Effector memory CD4-positive, alpha-beta T cell (primary cell): ENCODE measurements at places on chromosomes 12 and 14.

- no peak overlapping the region for H3K27ac ChIP-seq
- no peaks in the 10 kb centered on the region for H3K36me3 ChIP-seq
- no peak for DNase-seq
- H3K27me3 ChIP-seq = peaks cover 4% of the 10 kb centered on the region
Observed at GRCh38 chr12:109670731-109671130, 42.9 kb upstream of the FAM222A start.

- H3K27me3 ChIP-seq = no peaks in the 10 kb centered on the region
- H3K36me3 ChIP-seq = no peaks in the 10 kb centered on the region
- H3K4me3 ChIP-seq = no peak overlapping the region
- no peak overlapping the region for H3K27ac ChIP-seq
Observed at GRCh38 chr14:38042322-38042721, 165.4 kb upstream of the SSTR1 start.

DNA sequence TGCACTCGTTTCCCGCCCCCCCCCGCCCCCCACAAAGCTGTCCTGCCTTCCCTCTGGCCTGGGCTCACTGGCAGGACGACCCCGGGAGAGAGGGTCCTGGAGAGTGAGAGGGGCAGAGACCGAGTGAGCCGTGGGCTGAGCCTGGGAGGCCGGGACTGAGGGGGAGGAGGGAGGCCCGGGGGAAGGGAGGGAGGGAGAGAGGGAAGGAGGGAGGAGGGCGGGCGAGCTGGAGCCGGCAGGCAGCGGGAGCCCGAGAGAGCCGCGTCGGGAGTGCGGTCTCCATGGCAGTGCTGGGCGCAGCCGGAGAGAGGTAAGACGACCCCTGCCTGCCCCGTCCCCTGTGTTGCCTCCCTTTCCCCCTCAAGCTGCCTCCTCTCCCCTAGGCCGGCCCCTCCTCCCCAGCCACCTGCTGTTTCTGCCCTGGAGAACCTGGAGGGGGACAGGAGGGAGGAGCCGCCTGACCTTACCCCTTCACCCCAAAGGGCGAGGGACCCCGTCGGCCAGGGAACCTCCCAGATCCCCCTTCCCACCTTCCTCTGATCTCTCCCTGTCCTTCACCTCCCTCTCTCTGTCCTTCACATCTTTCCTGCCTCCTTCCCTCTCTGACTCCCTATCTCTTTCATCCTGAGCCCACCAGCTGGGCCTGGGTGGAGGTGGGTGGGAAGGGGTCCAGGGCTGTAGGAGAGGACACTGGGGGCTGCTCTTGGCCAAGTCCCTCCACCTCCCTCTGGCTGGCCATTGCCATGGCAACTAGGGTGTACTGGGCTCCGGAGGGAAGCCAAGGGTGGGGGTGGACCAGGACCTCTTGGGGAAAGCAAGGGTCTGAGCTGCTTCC is at the start of gene GPR162:
Gene GPR162 (plus strand): TSS at position 231 of the 835 bp plus-strand sequence. CDS start 2,078 bp downstream, outside the sequence.
- peak within 1 kb of the TSS; percentile 14 for H3K4me3 ChIP-seq
- H3K36me3 ChIP-seq = peaks cover 32% of the 10 kb centered on the region
- DNase-seq = no peak
- no peaks in the 10 kb centered on the region for H3K27me3 ChIP-seq

- H3K36me3 ChIP-seq = no peaks in the 10 kb centered on the region
- H3K4me1 ChIP-seq = no peaks in the 10 kb centered on the region
- H3K27ac ChIP-seq = no peak overlapping the region
- no peak overlapping the region for H3K4me3 ChIP-seq
- DNase-seq = no peak
- no peaks in the 10 kb centered on the region for H3K27me3 ChIP-seq
Observed at GRCh38 chr12:29728030-29728429, 55.7 kb downstream of the TMTC1 start.

DNA sequence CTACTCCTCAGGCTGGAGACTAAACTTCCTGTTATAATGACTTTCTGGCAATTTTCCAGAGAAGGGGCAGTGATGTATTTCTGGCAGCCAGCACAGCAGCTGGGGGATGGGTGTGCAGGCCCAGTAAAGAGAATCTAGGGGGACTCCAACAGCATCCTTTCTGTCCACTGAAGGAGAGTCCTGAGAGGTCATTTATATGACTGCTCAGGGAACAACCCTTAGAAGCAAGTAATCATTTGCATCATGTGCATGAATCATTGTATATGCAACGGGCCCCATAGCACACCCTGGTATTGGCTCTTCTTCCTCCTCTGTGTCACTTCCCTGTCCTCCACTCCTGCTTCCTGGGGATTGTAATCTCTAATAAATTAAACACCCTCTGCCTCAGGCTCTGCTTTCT is 493.8 kb downstream of the RPS29 start:
- DNase-seq = no peak
- H3K4me3 ChIP-seq = no peak overlapping the region
- H3K4me1 ChIP-seq = no peaks in the 10 kb centered on the region
- H3K36me3 ChIP-seq = no peaks in the 10 kb centered on the region
- no peaks in the 10 kb centered on the region for H3K27me3 ChIP-seq

- no peaks in the 10 kb centered on the region for H3K4me1 ChIP-seq
- H3K27ac ChIP-seq = no peak overlapping the region
- no peaks in the 10 kb centered on the region for H3K27me3 ChIP-seq
- DNase-seq = no peak
- H3K36me3 ChIP-seq = no peaks in the 10 kb centered on the region
Observed at GRCh38 chr12:7555752-7556151, 52.2 kb upstream of the CD163 start.

- H3K4me1 ChIP-seq = peaks cover 27% of the 10 kb centered on the region
- no peaks in the 10 kb centered on the region for H3K36me3 ChIP-seq
- H3K27me3 ChIP-seq = no peaks in the 10 kb centered on the region
- no peak for DNase-seq
Observed at GRCh38 chr12:55829967-55830600, 697 bp upstream of the DNAJC14 start.

DNA sequence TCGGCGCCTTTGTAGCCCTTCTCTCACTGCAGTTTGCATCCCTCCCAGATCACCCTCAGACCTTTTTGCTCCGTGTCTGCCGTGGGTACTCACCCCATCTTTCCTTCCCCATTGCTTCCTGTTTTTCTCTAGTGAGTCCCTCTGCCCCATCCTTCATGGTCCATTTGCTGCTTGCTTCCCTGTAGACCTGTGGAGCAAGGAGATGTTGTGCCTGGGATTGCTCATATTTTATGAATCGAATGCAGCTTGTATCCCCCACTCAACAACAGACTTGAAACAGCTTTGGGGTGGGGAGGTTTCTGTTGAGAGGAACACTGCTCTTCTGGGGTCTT is 661 bp downstream of the DENR start:
- H3K4me1 ChIP-seq = peaks cover 8% of the 10 kb centered on the region
- H3K27me3 ChIP-seq = no peaks in the 10 kb centered on the region
- DNase-seq = no peak
- peak overlapping the region; percentile 71 for H3K4me3 ChIP-seq

DNA sequence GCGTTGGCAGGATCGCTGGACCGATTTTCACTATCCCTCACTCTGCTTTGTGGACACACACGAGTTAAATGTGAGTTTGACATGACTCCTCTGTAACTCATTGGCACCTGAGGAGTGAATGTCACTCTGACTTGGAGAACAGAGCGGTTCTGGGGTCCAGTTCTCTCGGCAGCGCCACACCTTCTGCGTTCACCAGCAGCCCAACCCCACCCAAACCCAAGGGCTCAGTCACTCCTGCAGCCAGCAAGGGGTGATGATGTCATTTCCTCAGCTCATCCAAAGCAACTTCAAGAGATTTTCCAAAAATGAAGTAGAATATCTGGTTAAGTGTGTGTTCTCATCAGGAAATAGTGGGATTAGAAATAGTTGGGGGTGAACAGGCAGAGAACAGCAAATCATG is 36.3 kb downstream of the ADGRD1 start:
- peaks cover 4% of the 10 kb centered on the region for H3K27me3 ChIP-seq
- no peaks in the 10 kb centered on the region for H3K36me3 ChIP-seq
- H3K27ac ChIP-seq = no peak overlapping the region
- DNase-seq = no peak
- no peak overlapping the region for H3K4me3 ChIP-seq

GRCh38 chr14:98181241-98181640 is 1090.8 kb downstream of the BCL11B start:
- peaks cover 79% of the 10 kb centered on the region for H3K4me1 ChIP-seq
- H3K36me3 ChIP-seq = no peaks in the 10 kb centered on the region
- no peak overlapping the region for H3K27ac ChIP-seq
- no peak overlapping the region for H3K4me3 ChIP-seq

- no peaks in the 10 kb centered on the region for H3K36me3 ChIP-seq
- H3K4me1 ChIP-seq = no peaks in the 10 kb centered on the region
- no peak for DNase-seq
- no peak overlapping the region for H3K4me3 ChIP-seq
- no peak overlapping the region for H3K27ac ChIP-seq
- no peaks in the 10 kb centered on the region for H3K27me3 ChIP-seq
Observed at GRCh38 chr12:22180705-22181104, 134.7 kb downstream of the CMAS start.

GRCh38 chr12:43158126-43158525 is 393.9 kb downstream of the ADAMTS20 start:
- no peaks in the 10 kb centered on the region for H3K36me3 ChIP-seq
- no peaks in the 10 kb centered on the region for H3K4me1 ChIP-seq
- H3K27ac ChIP-seq = no peak overlapping the region
- H3K4me3 ChIP-seq = no peak overlapping the region

- no peaks in the 10 kb centered on the region for H3K4me1 ChIP-seq
- no peak overlapping the region for H3K27ac ChIP-seq
- peaks cover 84% of the 10 kb centered on the region for H3K36me3 ChIP-seq
Observed at GRCh38 chr12:131723532-131723931, 12.6 kb downstream of the SFSWAP start.

GRCh38 chr14:39548358-39548757 is 116.1 kb upstream of the FBXO33 start:
- no peaks in the 10 kb centered on the region for H3K4me1 ChIP-seq
- H3K4me3 ChIP-seq = no peak overlapping the region
- no peak for DNase-seq
- no peaks in the 10 kb centered on the region for H3K36me3 ChIP-seq

DNA sequence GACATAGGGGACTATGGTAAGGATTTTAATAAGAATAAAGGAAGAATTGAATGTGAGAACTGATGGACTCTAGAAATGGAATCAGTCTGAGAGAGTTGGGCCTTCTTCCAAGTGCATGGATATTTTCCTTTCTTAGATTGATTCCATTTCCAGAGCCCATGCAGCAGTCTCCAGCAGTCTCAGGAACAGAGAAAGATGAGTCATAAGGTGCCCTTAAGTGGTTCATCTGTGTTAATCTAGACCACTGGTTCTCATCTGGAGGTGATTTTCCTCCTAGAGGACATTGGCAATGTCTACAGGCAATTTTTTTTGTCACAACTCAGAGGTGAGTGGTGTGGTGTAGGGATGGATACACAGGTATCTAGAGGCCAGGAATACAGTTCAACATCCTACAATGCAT is 25.9 kb downstream of the TRIM9 start:
- DNase-seq = no peak
- no peaks in the 10 kb centered on the region for H3K27me3 ChIP-seq

DNA sequence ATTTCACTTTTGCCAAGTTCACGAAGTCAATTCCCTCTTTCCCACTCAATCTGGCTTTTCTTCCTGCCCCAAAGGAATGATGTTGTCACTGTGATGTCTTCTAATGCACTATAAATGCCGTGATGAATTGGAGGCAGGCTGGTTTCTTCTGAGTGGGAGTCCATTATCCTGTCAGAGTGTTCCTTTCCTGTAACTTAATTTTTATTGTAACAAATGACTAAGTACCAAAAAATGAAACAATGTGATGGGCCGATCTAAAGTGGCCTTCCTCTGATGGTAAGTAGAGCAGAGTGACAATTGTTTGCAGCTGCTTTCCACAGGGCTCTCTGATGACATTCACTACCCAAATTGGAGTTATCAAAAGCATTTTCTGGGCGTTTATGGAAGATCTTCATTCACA is 22.2 kb downstream of the TMEM30B start:
- no peaks in the 10 kb centered on the region for H3K4me1 ChIP-seq
- no peak overlapping the region for H3K4me3 ChIP-seq
- no peaks in the 10 kb centered on the region for H3K36me3 ChIP-seq
- H3K27me3 ChIP-seq = peaks cover 3% of the 10 kb centered on the region
- no peak overlapping the region for H3K27ac ChIP-seq

GRCh38 chr12:1916371-1917171 is 1.9 kb downstream of the CACNA2D4 start:
- no peak overlapping the region for H3K27ac ChIP-seq
- no peak for DNase-seq
- H3K4me3 ChIP-seq = no peak overlapping the region
- peaks cover 9% of the 10 kb centered on the region for H3K4me1 ChIP-seq
- no peaks in the 10 kb centered on the region for H3K27me3 ChIP-seq

- no peaks in the 10 kb centered on the region for H3K27me3 ChIP-seq
- no peaks in the 10 kb centered on the region for H3K4me1 ChIP-seq
- no peaks in the 10 kb centered on the region for H3K36me3 ChIP-seq
- no peak overlapping the region for H3K4me3 ChIP-seq
Observed at GRCh38 chr14:73870525-73871235, 16.0 kb upstream of the ZNF410 start.

DNA sequence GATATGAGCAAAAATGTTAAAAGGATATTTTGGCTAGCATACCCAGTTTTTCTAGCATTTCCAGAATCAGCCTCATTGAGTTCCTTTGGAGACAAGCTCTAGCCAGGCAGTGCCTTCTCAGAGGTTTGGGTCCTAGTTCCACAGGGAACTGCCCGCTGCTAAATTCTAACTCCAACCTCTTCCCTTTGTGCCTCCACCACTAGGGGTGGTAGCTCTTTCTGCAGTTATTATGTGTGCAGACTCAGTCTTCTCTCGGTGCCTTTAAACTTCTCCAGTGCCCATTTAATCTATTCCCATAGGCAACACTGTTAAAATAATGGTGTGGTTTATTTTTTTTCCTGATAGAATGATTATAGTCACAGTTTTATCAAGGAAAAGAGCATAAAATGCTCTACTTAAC is 21.5 kb upstream of the SLC25A3 start:
- no peaks in the 10 kb centered on the region for H3K4me1 ChIP-seq
- no peak overlapping the region for H3K4me3 ChIP-seq
- H3K27ac ChIP-seq = no peak overlapping the region
- no peak for DNase-seq
- no peaks in the 10 kb centered on the region for H3K27me3 ChIP-seq

DNA sequence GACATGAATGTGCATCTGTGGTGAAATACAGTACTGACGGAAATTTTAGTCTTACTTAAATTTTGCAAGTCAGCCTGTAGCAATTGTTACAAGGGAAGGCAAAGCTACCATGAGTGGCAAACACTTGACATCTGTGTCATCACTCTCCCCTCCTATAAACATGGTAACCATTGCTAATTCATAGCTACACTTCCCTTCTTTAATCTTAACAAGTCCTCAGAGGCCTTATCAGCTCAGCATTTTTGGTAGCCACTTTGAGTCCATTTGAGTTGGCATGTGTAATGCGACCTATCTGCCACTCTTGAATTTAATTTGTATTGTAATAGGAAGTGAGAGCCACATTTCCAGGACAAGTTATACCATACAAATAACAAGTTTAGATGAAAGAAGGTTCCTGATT is 218.1 kb downstream of the RMST start:
- no peak overlapping the region for H3K4me3 ChIP-seq
- DNase-seq = no peak
- no peaks in the 10 kb centered on the region for H3K4me1 ChIP-seq
- H3K27me3 ChIP-seq = no peaks in the 10 kb centered on the region
- no peaks in the 10 kb centered on the region for H3K36me3 ChIP-seq
- H3K27ac ChIP-seq = no peak overlapping the region
